ENCODE measurements at places on chromosomes 2 and 18.
A peak's percentile ranks its signal among the peaks of the same experiment; 100 is the strongest.

GRCh38 chr2:196183528-196184231, 12.3 kb upstream of the STK17B start:
- DNase-seq = no peak

DNA sequence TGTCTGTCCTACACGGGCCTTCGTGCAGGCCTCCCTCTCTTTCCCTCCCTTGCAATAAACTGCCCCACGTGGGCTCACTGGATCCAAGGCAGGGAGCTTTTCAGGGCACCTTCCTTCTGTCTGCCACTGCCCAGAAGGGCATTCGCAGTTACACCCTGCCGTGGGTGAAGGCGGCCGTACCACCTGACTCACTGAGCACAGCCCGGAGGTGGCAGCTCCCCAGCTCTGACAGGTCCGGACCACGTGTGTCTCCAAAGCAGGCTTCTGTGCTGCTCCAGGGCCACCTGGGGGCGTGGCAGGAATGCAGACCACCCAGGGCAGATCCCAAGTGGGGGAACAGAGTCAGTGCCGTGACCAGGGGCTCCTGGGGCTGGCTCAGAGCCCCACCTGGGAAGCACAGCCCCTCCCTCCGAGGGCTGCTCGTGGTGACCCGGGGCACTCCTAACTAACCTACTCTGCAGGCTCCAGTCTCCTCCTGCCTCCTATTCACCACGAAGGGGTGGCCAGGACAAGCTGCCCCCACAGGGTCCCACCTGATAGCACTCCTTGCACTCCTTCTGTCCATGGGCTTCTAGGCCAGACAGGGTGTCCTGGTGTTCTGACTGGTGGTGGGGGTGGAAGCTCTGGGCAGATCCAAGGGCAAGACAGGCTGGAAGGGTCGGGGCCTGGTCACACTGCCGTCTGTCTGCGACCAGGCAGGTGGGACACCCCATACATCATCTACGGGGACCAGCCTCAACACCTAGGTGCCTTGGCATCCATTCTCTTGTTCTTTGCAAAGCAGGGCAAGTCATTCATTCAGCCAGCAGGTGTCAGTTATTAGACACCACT, 9.7 kb downstream of the SNED1 start:
- DNase-seq = no peak

DNA sequence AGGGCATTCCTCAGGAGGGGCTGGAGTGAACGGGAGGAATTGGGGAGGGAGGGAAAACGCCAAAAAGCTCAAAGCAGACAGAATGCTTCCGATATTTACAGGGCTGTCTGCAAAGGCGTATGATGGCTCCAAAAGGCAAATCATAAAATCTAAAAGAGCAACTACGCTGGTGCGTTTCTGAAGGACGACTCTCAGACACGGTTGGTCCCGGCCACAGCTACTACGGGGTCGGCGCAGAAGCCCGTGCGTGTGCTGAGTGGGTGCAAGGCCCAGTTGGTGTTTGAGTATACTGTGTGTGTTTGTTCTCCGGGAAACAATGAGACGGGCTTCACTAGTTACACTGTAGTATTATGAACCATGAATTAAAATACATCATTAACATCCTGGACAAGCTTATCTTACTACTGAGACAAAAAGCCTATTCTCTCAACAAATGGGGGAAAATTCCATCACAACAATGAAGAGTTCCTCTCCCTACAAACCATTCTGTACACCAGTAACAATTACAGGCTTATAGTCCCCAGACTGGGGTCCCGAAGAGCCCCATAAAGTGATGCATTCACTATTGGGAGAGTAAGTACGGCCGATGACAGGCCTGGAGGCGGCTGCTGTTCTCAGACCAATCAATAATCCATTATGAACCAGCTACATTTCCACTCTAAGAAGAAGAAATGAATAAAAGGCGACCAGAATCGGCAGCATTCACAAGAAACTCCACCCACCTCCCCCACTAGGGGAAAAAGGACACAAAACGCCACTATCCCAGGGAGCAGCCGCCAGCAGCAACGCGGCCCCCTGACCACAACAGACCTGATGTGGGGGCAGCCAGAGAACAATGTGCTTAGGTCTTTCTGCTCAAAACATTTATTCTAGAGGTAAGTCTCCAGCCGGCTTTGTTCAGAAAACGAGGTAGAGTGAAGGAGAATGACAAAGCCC, 43.4 kb downstream of the ZNF516 start:
- no peak for DNase-seq

- no peak for DNase-seq
Measured at GRCh38 chr2:174036825-174037224, 71.7 kb upstream of the SP3 start.

DNA sequence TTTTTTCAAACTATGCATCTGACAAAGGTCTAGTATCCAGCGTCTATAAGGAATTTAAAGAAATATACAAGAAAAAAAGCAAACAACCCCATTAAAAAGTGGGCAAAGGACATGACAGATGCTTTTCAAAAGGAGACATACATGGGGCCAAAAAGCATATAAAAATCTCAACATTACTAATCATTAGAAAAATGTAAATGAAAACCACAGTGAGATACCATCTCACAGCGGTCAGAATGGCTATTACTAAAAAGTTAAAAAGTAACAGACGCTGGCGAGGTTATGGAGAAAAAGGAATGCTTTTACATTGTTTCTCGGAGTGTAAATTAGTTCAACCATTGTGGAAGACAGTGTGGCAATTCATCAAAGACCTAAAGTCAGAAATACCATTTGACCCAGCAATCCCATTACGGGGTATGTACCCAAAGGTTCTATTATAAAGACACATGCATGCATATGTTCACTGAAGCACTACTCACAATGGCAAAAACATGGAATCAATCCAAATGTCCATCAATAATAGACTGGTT, 643.1 kb upstream of the LRRTM1 start:
- no peak for DNase-seq

DNA sequence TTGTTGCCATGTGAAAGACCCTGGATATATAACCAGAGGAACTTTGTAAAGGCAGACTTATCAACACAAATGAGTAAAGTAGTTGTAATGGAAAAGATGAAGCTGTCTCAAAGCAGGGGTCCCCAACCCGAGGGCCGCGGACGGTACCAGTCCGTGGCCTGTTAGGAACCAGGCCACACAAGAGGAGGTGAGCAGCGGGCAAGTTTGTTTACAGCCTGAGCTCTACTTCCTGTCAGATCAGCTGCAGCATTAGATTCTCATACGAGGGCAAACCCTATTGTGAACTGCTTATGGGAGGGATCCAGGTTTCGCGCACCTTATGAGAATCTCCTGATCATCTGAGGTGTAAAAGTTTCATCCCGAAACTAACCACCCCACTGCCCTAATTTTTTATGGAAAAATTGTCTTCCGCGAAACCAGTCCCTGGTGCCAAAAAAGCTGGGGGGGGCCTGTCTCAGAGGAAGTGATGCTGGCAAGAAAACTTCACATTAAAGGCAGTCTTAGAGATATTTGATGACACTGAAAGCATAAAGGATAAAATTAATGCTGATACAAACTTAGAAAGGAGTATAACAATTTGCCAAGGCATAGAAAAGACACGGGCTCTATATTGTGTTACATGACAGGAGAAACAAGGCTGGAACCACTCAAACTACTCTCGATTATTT, 57.5 kb upstream of the MSTN start:
- DNase-seq = no peak

DNA sequence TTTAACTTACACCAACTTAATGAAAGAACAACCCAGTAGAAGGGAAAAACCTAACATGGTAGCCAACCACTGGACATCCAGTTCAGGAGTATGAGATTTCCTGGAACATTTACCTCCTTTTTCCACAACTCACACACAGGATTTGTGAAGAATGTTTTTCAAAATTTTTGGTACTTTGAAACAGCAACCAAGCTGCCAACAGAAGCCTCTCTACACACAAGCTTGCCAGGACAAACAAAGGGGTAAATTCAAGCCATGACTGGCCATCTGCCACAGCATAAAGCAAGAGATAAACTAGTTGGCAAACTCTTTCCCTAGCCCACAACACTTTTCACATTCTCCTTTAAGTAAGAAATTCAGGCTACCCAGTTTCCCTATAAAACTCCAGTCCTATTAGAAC, 21.4 kb downstream of the MGAT4A start:
- DNase-seq = no peak

GRCh38 chr2:62738981-62739936, 33.7 kb downstream of the EHBP1 start:
- no peak for DNase-seq

- no peak for DNase-seq
Measured at GRCh38 chr2:180959787-180960186, 20.6 kb upstream of the UBE2E3 start.

GRCh38 chr18:52439457-52439856, 99.5 kb downstream of the DCC start:
- DNase-seq = peak; percentile 44

- DNase-seq = no peak
Measured at GRCh38 chr2:72963423-72964145, 46.3 kb downstream of the EMX1 start.

- DNase-seq = no peak
Measured at GRCh38 chr2:69964353-69964841, 3.0 kb upstream of the ASPRV1 start.

GRCh38 chr18:59272221-59272888, 899 bp downstream of the RAX start:
- no peak for DNase-seq

- DNase-seq = no peak
Measured at GRCh38 chr18:2846636-2847316, at the start of gene EMILIN2. Gene EMILIN2 (plus strand): TSS chr18:2847006. CDS start chr18:2847189, 183 bp downstream.

GRCh38 chr2:237438080-237438940, 24.3 kb upstream of the COL6A3 start:
- DNase-seq = no peak

- no peak for DNase-seq
Measured at GRCh38 chr2:6739547-6739946, 126.2 kb downstream of the CMPK2 start.

DNA sequence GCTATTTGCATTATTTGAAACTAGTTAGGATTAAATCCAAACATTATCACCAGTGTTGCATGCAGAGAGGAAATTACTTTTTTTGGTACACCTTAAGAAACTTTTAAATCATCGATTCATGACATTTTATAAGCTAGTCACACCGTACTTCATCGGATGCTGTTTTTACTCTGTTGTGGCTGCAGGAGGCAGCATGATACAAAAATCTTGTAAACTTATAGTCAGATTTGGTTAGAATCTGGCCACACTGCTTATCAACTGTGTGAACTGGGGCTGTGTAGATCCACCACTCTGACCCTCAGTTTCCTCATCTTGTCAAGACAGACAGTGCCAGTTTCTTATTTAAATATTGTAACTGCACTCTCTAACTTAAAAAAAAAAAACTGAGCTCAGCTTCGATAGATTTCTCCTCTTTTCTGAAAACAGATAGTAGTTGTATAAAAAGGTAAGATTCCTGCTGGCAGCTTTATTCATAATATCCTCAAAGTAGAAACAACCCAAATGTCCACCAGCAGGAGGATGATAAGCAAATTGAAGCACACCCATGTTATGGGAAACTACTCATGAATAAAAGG, 77.8 kb downstream of the RAPGEF4 start:
- no peak for DNase-seq

- DNase-seq = no peak
Measured at GRCh38 chr2:129901754-129902415, 77.6 kb upstream of the RAB6C start.

- no peak for DNase-seq
Measured at GRCh38 chr2:160068906-160069305, 6.5 kb upstream of the PLA2R1 start.

DNA sequence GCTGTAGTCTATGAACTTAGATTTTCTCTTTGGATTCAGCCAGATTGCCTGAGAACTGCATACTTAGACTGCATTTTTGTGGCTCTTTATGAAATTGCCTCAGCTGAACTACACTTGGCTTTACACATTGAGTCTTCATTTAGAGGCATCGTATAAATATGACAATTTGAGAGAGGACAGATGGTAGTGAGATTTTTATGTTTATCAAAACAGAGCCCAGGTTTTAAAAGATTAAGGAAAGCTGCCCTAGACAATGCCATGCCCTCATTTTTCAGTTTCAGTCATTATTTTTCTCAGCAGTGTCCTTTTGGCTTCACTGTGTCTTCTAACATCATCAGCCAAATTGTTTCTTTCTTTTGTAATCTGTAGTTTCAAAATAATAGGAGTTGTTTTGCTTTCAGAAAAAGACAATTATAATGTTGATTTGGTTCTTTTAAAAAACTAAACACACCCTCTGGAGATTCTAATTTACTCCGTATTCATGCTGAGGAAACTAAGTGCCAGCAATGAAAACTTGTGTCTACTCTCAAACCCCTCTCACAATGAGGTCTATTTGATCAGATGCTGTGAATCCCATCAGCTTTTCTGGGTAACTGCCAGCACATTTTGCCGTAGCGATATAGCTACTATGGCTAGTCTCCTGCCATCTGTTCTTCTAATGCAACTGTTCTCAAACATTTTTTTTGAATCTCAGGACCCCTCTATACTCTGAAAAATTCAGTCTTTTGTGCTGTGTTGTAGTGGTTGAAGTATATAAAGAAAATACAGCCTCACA, 46.2 kb downstream of the TWSG1 start:
- DNase-seq = peak; percentile 82

DNA sequence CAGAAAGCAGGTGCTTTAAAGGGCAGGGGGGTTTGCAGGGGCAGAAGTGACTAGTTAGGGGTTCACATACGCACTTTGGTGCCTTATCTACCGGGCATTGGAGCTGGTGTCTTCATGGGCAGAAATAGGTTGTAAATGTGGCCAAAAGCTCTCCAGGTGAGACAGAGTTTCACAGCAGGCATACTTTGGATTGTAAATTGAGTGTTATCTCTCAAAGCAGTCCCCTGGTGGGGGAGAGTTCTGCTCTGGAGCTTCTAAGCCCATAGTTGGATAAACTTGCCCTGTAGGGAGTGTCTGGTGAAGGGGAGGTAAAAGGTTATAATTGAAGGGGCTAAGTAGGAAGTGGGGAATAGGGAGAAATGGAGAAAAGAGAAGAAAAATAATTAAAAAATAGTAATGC, 43.1 kb downstream of the COL4A3 start:
- DNase-seq = no peak

DNA sequence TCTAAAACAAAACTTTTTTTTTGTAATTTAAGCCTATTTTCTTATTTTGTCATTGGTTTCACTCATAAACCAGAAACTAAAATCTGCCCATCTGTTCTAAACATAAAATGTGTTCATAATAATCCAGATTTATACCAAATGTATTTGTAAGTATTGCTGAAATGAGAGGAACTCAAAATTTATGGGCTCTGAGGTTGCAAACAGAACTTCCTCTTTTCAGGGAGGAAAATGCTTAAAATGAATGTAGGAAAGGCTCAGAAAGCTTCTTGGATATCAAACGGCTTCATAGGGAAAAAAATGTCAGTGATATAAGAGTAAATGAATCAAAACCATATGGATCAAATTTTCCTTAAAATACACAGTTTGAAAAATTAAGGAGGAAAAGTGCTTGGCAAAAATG, 83.9 kb downstream of the PAX3 start:
- DNase-seq = no peak

All from NCI-H1930 (cell line).